Renal pelvis (tissue), 12 donors: ENCODE measurements at places on chromosomes 2 and 18. TPM values are rescaled to one million over a fixed set of nuclear protein-coding genes. Genes with fewer than 3 reads are reported as not detected.
A peak's percentile ranks its signal among the peaks of the same experiment; 100 is the strongest.

CNGA3 gene
- not detected for polyA plus RNA-seq

TXNL4A gene
- 101 TPM for polyA plus RNA-seq

NFU1 gene
- polyA plus RNA-seq, result 58.8 TPM

MGAT4A gene
- polyA plus RNA-seq, result 28.8 TPM

EHBP1 gene
- polyA plus RNA-seq, result 40.7 TPM

LTBP1 gene
- polyA plus RNA-seq, result 74.6 TPM

DNA sequence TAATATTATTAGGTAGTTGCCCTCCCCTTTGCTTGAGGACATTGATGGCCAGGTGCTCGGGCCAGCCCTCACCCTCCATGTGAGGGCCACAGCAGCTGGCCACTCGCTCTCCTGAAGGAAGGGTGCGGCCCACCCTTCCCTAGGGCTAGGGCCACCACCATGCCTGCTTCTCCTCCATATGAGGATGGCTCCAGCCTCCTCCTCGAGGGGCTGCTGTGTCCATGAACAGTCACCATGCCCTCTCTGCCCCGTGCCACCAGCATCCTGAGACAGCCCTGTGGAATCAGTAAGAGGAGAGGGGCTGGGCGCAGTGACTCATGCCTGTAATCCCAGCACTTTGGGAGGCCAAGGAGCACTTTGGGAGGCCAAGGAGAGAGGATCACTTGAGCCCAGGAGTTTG, 2.4 kb downstream of the GPR17 start:
- DNase-seq, result no peak

- no peak for DNase-seq
Observed at GRCh38 chr2:210611466-210611865, 55.1 kb downstream of the CPS1 start.

- no peak for DNase-seq
Observed at GRCh38 chr2:191710411-191710900, 32.5 kb downstream of the NABP1 start.

DNA sequence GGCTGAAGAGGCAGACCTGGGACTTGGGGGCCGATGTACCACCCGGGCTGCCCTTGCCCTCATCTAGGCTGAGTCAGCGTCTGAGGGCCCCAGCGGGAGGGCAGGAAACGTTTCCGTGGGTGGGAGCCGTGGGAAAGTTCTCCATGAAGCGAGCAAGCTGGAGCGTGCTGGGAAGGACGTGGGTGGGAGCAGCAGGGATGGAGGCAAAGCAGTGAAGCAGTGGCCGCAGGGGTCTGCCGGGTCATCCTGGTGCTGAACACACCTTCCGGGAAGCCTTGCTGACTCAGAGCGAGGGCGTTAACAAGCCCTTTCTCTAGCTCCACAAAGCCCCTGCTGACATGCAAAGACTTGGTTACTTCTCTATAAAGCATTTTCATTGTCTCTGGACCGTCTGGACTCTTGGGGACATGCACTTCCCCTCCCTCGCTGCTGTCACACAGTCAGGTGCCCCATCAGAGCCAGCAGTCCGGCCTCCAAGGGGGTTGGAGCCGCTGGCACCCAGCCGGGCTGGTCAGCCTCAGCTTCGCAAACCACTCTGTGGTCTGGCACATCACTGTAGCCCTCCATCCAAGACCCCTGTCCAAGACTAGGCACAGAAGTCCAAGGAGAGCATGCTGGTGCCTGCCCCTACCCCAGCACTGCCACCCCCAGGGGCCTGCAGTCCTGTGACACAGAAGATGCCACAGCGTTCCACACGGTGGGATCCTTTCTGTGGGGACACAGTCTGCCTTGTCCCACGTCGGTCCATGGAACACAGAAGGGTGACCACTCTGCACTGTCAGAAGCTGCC, 115.1 kb upstream of the GPC1 start:
- no peak for DNase-seq

DNA sequence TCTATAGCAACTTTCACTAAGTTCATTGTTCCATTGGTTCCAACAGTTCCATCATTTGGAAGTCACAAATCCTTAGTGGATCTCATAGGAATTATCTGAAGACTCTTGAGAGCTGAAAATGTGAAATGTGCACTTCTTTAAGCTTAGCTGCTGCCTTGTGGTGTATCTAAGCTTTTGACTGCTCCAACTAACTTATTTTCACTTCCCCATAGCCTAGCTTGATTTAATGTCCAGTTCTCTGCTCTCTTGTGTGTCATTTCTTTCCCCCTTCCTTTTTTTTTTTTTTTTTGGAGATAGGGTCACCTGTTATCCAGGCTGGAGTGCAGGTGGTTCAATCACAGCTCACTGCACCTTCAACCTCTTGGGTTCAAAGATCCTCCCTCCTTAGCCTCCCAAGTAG, 34.9 kb upstream of the CD302 start:
- no peak for DNase-seq

GRCh38 chr2:33746208-33746800, 147.2 kb upstream of the FAM98A start:
- no peak for DNase-seq

- DNase-seq, result no peak
Observed at GRCh38 chr2:68086166-68086565, 23.4 kb upstream of the C1D start.

DNA sequence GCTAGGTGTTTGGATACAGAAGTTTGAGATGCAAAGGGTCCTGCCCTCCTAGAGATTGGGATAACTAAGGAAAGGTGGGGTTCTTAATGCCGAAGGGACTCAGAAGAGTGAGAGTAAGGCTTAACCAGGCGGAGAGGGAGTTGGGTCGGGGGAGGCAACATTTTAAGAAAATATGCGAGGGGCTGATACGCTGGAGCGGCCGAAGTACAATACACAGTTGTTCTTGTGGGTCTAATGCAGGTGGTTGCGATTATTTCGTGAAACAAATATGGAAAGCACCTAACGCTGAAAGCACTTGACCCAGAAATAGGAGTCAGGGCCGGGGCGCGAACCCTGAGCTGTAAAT, 344 bp upstream of the MRPL33 start:
- no peak for DNase-seq

DNA sequence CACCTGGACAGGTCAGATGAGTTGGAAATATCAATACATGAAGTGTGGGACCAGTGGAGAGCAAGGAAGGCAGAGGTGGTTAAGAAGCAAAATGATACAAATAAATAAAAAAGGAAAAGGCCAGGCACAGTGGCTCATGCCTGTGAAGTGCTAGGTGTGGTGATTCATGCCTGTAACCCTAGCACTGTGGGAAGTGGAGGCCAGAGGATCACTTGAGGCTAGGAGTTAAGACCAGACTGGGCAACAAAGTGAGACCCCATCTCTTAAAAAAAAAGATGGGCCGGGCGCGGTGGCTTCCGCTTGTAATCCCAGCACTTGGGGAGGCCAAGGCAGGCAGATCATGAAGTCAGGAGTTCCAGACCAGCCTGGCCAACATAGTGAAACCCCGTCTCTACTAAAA, 2.9 kb downstream of the STON1 start:
- no peak for DNase-seq

DNA sequence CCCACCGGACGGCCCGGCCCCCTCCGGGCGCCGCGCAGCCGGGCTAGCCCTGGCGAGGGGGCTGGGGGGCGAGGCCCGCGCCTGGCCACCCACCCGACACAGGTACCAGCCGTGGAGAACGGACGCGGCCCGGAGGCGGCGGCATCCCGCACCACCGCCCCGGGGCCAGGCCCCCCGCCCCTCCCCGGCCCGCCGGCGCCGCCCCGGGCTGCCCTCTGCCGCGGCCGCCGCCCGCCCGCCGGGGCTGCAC, 405 bp downstream of the SOS1 start:
- DNase-seq, result no peak

DNA sequence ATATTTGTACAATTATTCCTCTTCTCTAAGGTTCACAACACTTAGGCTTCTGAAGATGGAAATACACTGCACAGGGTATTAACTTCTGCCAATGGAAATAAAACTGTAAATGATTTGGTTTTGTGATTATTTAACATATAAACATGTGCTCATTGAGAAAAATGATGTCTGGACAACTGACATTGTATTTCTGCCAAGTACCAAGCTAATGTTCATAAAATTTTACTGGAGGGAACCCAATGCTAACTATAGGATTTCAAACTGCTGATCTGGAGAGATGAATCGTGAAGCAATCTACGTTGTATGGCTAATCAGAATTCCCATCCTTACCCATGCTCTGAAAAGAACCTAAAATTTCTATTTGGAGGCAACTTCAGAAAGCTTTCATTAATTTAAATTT, 279.7 kb downstream of the NRXN1 start:
- DNase-seq, result no peak

GRCh38 chr2:172808156-172808555, 72.5 kb downstream of the RAPGEF4 start:
- DNase-seq, result no peak

GRCh38 chr2:102632380-102633175, 13.2 kb downstream of the SLC9A2 start:
- DNase-seq, result no peak

DNA sequence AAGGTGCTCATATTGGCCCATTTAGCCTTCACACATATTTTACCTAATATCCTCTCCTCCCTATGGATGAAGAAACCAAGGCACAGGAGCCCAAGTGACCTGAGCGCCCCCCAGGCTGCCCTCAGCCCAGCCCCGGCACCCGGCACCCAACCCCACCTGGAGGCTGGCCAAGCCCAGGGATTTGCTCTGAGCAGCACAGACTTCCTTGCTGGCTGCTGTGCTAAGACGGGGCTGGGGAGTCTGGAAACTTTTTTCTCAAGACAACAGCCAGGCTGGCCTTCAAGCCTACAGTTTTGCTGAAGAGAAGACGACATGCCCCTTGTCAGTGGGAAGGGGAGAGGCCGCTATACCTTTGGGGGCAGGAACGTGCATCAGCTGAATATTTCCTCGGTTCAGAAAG, 52.7 kb upstream of the LAMA1 start:
- DNase-seq, result no peak

DNA sequence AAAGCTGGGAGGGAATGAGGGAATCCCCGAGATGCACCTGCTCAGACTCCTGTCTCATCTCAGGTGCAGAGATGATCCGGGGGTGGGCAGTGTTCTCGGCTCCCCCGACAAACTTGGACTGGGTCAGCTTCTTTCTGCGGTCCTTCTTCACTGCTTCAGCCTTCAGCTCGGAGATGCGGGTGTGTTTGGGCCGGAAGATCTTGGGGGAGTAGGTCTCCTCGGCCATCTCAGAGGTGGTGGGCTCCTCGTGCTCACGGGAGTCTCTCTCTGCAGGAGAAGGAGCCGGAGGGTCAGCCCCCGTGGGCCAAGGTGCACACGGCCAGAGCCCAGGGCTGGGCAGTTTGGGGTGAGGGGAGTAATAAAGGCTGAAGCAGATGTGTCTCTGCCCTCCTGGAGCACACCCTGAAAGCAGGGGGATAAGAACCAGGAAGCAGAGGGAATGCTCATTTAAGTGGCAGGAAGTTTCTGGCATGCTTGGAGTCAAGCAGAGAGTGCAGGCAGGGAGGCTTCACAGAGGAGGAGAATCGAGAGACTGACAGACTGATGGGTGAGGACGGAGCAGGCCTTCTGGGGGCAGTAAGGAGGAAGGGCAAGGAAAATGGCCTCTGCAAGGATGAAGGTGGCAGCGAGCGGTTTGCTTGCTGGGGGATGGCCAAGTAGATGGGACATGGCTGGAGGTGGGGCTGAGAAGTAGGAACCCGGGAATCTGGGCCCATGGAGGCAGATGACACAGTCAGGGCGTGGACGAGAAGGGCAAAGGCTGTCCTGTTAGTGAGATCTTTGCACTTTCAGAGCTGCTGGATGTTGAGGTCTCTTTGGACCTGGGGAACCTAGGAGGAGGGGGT, 16.3 kb downstream of the IGFBP5 start:
- DNase-seq, result no peak

GRCh38 chr2:156466739-156467405, 30.7 kb downstream of the GPD2 start:
- peak; percentile 8 for DNase-seq

GRCh38 chr2:136334967-136335366, 217.0 kb upstream of the CXCR4 start:
- no peak for DNase-seq

DNA sequence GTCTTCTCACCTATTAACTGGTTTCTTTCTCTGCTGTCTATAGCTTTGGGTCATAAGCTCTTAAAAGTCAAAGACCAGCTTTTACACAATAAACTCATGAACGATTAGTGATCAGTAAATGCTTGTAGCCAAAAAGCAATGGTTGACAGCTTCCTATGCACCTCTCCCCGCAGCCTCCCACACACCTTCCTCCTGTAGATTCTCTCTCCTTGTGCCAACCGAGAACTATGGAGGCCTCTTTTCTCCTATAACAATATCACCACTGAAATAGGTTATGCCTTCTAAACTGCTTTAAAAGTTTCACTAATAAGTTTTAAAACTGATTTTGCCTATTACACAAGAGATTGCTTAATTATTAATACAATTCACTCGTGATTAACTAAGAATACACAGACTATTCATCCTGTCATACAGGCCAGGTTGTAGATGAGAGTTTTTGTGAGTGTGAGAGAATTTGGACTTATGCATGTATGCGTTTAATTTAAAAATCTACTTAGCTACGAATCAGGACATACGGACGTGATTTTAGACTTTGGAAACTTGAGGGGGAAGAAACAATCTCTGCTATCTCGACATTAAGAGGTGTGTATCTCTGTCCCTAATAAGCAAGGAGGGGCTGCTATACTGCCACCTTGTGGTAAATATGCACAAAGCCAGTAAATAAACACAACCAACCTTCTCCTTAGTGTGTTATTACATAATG, 229.1 kb upstream of the RBBP8 start:
- no peak for DNase-seq

DNA sequence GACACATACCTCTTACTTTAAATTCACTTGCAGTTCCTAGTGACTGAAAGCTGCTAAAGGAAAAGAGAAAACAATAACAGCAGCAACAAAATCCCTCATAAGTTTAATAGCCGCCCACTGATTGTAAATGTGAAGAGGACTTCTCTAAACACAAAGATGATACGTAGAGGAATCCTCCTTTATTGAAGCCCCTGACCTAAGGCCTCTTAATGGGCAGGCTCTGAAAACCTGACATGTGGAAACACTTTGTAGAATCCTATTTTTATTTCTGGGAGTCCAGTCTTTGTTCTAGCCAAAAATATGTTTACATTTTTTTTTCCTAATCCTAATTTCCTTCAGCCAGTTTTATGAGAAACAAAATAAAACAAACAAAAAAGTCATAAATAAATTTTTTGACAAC, 1277.7 kb upstream of the CELF4 start:
- DNase-seq, result peak; percentile 10

DNA sequence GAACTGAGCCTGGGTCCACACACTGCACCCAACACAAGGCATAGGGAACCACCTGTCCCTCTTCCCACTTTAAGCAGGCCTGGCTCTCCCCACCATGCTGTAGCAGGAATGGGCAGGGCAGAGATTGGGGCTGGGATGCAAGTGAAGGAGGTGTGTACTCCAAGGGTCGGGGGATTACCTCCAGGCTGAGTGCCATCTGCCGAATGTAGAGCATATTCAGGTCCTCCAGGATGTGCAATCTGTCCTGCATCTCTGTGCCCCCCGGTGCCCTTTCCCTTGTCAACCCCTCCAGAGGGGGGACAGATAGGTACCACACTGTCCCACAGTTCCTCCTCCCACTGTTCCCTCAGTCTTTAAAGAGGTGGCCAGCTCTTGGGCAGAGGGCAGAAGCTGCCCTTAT, 2.4 kb downstream of the RTKN start:
- DNase-seq, result no peak

GRCh38 chr2:41207578-41207977, 755.7 kb upstream of the SLC8A1 start:
- no peak for DNase-seq
